Effector memory CD4-positive, alpha-beta T cell (primary cell): ENCODE measurements at places on chromosomes 4 and X.

GRCh38 chr4:31193521-31193920, 473.4 kb downstream of the PCDH7 start:
- DNase-seq = no peak

DNA sequence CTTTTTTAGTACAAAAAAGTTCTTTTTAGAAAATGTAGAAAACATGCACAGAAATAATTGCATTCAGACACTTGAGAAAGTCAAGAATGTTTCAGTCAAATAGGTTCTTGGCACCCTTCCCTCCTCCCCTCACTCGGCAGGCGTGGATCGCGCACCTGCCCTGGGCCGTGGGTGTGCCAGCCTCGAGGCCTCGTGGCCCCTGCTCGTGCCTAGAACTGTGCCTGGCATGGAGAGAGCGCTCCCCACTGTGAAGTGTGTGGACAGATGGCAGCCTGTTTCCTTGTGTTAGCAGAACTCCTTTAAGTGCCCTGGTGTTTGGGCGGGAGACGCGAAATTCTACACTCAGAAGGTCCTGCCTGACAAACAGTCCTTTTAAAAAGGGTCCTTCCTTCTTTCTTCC, 14.7 kb downstream of the RGS12 start:
- DNase-seq = no peak

DNA sequence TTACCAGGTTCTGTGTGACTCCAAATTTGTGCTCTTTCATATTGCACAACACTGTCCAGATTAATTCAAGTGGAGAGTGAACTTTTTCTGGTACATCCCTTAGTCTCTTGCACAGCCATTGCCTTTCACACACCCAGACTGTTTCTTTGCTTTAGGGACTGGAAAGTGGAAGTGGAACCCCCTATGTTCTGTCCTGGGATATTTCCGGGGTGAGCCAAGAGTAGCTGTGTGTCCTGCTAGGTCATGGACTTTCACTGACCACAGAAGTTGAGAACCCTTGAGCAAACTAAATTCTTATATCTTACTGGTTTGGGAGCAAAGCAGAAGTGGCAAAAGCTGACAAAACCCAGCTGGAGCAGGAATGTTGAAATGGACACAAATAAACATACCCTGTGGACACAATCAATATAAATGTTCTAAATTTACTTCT, 10.3 kb upstream of the VSIG4 start:
- no peak for DNase-seq

GRCh38 chr4:186900984-186901383, 177.3 kb upstream of the FAT1 start:
- DNase-seq = no peak

GRCh38 chr4:866761-867390, 40.9 kb upstream of the CPLX1 start:
- DNase-seq = no peak
